ENCODE measurements at places on chromosomes 1 and 21.

- no peak for DNase-seq
Observed at GRCh38 chr1:209229494-209230061, 353.9 kb upstream of the CAMK1G start.

- no peak for DNase-seq
Observed at GRCh38 chr1:200253774-200254495, 155.9 kb downstream of the ZNF281 start.

- peak; percentile 60 for DNase-seq
Observed at GRCh38 chr1:210294999-210295745, 33.5 kb upstream of the HHAT start.

- no peak for DNase-seq
Observed at GRCh38 chr1:97780884-97781283, 139.9 kb downstream of the DPYD start.

Data from fibroblast of skin of right biceps (primary cell).